ENCODE measurements at places on chromosomes 2 and 18.

GRCh38 chr2:108125581-108125980, 114.2 kb upstream of the SULT1C3 start:
- no peak for DNase-seq

- DNase-seq = no peak
Observed at GRCh38 chr2:152395103-152395502, 60.1 kb downstream of the FMNL2 start.

- no peak for DNase-seq
Observed at GRCh38 chr2:141899740-141900139, 231.1 kb downstream of the LRP1B start.

GRCh38 chr18:41043876-41044275, 911.2 kb upstream of the PIK3C3 start:
- DNase-seq = no peak

- DNase-seq = no peak
Observed at GRCh38 chr2:9819551-9819950, 23.7 kb upstream of the TAF1B start.

GRCh38 chr18:79428287-79428686, 32.6 kb downstream of the NFATC1 start:
- no peak for DNase-seq

DNA sequence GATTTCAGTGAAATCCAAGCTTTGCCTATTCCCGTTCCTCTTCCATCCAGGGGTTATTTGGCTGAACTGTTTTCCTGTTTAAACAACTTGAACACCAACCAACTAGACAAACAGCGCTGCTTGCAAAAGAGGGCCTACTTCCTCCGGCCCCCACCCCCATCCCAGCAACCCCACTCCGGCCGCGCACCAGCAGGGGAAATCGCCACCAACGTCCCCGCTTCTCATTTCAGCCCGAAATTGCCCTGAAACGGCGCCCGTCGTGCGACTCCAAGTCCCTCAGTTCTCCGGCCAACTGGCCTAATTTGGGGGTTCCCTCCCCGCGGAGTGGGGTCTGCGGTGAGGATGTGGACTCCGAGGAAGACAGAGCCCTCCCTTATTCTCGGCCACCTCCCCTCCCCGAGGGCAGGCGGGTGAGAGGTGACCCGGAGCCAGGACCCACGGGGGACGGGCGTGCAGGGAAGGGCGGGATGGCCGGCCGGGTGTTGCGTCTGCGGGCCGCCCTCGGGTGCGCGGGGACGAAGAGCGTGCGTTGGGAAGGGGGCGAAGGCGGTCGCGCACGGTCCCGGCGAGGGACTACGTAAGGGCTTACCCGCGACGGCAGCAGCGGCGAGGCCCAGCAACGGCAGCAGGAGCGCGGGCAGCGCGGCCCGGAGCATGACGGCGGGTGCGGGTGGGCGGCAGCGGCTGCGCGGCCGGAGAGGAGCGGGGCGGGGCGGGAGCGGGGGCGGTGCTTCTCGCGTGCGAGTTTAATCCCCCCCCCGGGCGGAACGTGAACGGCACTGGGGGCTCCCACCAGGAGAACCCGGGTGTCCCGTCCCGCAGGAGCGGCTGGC, at the start of gene CD302:
Gene CD302, minus strand, starts transcription at position 666 of the 833 bp plus-strand sequence. Its CDS starts 10 bp downstream, at position 656.
- peak; percentile 44 for DNase-seq

GRCh38 chr2:161243312-161243711, 64.9 kb upstream of the PSMD14 start:
- no peak for DNase-seq

DNA sequence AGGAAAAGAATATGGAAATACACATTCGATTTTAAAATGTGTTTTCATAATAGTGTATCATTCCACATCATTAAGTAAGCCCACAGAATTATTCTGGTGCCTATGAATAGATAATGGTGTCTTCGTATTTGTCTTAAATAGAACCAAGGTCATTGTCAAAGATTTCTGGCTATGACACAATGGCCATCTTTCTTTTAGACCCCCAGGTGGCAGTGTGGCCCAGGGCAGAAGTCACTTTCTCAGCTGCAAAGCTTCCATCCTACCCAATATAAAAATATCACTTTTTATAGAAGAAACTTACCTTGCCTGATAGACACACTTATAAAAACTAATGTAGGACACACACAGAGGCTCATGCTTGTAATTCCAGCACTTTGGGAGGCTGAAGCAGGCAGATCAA, 57.5 kb downstream of the ZRANB3 start:
- peak; percentile 56 for DNase-seq

DNA sequence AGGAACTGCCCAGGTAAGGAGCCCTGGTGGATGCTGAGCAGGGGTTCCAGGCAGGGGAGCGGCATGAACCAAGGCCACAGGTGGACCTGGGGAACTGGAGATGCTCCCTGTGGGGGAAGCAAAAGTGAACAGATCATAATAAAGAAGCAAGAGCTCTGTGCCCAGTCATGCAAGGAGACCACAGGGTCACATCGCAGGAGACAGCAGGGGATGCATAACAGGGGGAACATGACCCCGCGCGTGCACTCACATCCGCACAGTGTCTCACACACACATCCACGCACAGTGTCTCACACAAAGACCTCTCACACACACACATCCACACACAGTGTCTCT, 473.3 kb upstream of the HS6ST1 start:
- DNase-seq = no peak
